ENCODE measurements at places on chromosomes 12 and 14. TPM values are rescaled to one million over a fixed set of nuclear protein-coding genes. Genes with fewer than 3 reads are reported as not detected.

Gene LALBA
- total RNA-seq, result not detected

Gene TTC9
- total RNA-seq, result 5.1 TPM

Gene HOXC12
- not detected for total RNA-seq

Gene SLC7A8
- 2.2 TPM for total RNA-seq

Gene C14orf132
- total RNA-seq, result under 0.01 TPM

Gene AICDA
- total RNA-seq, result not detected

Gene GRIP1
- 0.54 TPM for total RNA-seq

Gene LPAR5
- total RNA-seq, result 3.8 TPM

Gene PLEKHG7
- not detected for total RNA-seq

Gene CLEC1B
- 0.27 TPM for total RNA-seq

Gene PEBP1
- 184 TPM for total RNA-seq

Gene PTGDR
- 0.27 TPM for total RNA-seq

Gene CATSPERB
- under 0.01 TPM for total RNA-seq

Gene NRL
- total RNA-seq, result 5.7 TPM

Gene ASB2
- total RNA-seq, result 1.1 TPM

DNA sequence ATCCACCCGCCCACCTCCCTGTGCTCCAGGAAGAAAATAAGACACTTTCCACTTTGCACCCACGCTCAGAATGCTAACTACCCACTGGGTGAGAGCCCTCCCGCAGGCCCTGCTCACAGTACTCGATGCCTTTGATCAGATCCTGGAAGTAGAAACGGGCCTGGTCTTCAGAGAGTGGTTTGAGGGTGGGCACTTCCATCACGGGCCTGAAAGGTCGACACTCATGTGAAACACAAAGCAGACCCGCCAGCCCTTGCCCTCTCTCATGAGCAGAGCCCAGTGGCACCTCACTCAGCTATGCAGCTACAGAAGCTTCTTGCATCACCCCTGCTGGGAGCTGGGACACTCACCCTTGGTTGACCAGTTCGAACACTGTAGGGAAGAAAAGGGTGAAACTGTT lies 41.1 kb downstream of the CAMKK2 start:
- DNase-seq, result no peak

- peak; percentile 8 for DNase-seq
These were observed 838 bp downstream of the LRIG3 start for GRCh38 chr12:58919231-58920101.

DNA sequence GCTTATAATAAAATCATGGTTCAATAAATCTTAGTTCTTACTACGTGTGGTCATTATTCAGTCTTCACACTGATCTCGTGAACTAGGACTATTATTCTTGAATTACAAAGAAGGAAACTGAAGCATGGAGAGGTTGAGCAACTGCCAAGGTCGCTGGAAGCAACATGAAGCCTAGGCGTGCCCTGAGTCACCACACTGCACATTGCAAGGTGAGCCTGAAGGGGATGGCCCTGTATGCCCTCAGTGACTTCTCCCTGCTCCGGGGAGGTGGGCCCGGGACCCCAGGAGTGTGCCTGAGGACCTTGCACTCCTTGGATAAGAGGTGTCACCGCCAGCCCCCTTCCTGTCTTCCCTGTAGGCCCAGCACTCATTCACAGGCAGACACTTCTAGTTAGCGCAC lies 161.6 kb downstream of the CACNA1C start:
- no peak for DNase-seq

DNA sequence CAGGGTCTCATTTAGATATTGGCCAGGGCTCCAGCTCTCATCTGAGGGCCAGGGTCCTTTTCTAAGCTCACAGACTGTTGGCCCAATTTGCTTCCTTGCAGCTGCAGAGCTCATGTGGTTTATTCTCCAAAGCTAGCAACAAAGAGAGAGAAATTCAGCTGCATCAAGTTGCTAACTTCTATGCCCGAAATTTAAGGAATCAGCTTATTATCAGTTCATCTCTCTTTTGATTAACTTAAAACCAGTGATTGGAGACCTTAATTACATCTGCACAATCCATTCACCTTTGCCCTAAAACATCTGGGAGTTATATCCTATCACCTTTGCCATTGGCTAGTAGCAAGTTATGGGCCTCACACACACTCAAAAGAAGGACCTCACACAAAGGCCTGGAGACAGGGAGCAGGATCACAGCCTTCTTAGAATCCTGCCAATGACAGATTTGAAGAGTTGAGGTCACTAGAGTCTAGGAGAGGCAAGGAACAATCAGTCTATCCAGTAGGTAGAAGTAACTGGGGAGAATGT lies 258.8 kb upstream of the GARIN6 start:
- no peak for DNase-seq

DNA sequence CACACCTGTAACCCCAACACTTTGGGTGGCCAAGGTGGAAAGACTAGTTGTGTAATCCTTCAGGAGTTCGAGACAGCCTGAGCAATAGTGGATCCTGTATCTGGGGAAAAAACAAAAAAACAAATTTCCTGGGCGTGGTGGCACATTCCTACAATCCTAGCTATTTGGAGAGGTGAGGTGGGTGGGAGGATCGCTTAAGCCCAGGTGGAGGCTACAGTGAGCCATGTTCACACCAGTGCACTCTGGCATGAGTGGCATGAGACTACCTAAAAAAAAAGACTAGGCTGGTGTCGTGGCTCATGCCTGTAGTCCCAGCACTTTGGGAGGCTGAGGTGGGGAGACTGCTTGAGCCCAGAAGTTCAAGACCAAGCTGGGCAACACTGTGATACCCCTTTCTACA lies 17.2 kb downstream of the PTGES3 start:
- no peak for DNase-seq

GRCh38 chr14:105767315-105767714 lies 240.9 kb downstream of the TMEM121 start:
- DNase-seq, result no peak

GRCh38 chr12:49669796-49670195 lies 37.4 kb downstream of the FMNL3 start:
- no peak for DNase-seq

DNA sequence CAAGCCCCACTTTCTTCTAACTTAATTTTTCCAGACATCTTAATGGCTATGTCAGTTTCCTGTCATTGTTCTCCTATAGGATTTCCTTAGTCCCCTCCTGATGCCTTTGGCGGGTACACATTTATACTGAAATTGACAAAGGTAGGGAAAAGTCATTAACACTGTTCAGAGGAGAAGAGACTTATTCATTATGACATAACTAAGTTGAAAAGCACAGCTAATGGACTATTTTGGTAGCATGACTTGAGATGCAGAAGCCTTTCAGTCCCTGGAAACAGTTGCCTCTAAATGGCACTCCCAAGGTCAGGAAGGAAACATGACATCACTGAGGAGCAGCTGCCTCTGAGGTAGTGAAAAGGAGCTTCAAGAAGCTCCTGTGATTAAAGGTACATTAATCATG lies 317.5 kb upstream of the KITLG start:
- DNase-seq, result no peak

- peak; percentile 86 for DNase-seq
These were observed 55.8 kb downstream of the CMAS start for GRCh38 chr12:22101749-22102243.

DNA sequence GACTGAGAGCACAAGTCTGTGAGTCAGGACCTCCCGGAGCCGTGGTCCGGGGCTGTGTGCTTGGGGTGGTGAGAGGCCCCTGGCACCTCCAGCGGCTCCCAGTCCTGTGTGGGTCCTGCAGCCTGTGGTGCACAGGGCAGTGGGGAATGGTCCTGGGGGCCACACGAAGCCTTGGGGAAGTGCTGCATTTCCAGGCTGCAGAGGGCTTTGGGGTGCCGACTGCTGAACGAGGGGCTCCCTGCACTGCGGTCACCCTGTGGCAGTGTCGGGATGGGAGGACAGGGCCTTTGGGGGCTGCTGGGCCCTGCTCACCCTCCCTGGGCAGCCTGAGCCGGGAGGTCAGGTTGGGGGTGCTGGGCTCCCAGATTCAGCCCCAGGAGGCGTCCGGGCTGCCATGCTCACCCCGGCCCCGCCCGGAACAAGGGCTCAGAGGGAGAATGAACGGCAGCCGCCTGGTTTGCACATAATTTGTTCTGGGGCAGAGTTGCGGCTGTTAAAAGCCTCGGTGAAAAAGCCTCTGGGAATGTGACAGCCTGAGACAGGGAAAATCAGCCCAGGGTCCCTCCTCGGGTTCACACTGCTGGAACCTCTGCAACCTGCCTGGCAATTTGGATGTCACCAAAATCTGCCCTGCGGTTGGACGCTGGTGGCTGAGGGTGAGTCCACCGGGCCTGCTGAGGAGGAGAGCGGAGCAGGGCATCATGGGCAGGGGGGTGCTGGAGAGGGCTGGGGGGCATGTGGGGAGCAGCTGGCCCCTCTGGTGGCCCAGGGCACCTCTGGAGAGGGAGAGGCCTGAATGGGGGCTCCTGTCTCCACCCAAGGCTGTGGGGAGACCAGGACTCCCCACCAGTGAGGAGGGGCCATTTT lies 109.2 kb downstream of the KIF26A start:
- DNase-seq, result no peak

GRCh38 chr14:81765651-81766275 lies 232.1 kb upstream of the SEL1L start:
- peak; percentile 37 for DNase-seq
